Suprapubic skin (tissue), 4 donors: ENCODE measurements at places on chromosomes 6 and 20. TPM values are rescaled to one million over a fixed set of nuclear protein-coding genes. Genes with fewer than 3 reads are reported as not detected.

Gene PLN
- 4.4 TPM for total RNA-seq

Gene RIPPLY2
- not detected for total RNA-seq

Gene OGFR
- total RNA-seq, result 48.2 TPM

Gene SNRPB2
- total RNA-seq, result 26.9 TPM

Gene F13A1
- total RNA-seq, result 11.6 TPM

Gene SYCP2L
- not detected for total RNA-seq

Gene SRSF12
- total RNA-seq, result not detected

Gene HSPA1L
- 0.83 TPM for total RNA-seq

Gene IRF4
- total RNA-seq, result 22.8 TPM

Gene PRL
- total RNA-seq, result not detected

Gene WFDC12
- total RNA-seq, result 7.6 TPM
